ENCODE measurements at places on chromosomes 2 and 18.

- no peak for DNase-seq
Observed at GRCh38 chr2:33482518-33482917, 6.1 kb downstream of the RASGRP3 start.

- DNase-seq = no peak
Observed at GRCh38 chr2:134324430-134324829, 70.6 kb downstream of the MGAT5 start.

GRCh38 chr2:50791271-50791670, 240.7 kb downstream of the NRXN1 start:
- no peak for DNase-seq

DNA sequence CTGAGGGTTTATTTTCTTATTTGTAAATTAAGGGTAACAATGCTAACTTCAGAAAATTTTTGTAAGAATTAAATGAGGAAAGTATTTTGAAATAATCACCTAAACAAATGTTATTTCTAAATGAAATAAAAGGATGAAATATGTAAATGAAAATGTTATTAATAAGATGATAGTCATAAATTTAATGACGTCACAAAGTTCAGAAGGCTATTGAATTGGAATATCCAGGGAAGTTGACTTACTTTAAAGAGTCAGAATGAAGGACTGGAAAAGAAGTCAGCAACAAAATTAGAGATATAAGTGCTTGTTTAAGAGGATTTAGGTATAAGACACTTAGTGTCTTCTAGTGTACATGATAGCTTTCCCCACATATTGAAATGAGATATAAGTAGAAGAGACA, 732.6 kb upstream of the CDH7 start:
- no peak for DNase-seq

DNA sequence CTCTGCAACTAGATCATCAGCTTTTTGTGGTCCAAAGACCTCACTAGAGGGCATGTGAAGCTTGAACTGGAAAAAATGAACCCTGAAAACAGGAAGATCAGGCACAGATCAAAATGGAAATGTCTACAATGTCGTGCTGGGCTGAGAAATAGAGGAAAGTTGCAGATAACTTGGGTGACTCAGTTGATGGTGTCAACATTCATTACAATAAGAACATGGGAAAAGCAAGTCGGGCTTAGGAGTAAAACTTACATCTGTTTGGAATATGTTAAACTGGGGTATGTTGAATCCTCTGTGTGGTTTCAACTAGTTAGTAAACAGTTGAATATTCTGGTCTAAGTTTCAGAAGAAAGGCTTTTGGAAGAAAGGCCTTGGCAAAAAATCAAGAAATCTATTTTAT, 940.4 kb downstream of the ERBB4 start:
- no peak for DNase-seq

GRCh38 chr18:74453016-74453566, 4.0 kb downstream of the DIPK1C start:
- no peak for DNase-seq

DNA sequence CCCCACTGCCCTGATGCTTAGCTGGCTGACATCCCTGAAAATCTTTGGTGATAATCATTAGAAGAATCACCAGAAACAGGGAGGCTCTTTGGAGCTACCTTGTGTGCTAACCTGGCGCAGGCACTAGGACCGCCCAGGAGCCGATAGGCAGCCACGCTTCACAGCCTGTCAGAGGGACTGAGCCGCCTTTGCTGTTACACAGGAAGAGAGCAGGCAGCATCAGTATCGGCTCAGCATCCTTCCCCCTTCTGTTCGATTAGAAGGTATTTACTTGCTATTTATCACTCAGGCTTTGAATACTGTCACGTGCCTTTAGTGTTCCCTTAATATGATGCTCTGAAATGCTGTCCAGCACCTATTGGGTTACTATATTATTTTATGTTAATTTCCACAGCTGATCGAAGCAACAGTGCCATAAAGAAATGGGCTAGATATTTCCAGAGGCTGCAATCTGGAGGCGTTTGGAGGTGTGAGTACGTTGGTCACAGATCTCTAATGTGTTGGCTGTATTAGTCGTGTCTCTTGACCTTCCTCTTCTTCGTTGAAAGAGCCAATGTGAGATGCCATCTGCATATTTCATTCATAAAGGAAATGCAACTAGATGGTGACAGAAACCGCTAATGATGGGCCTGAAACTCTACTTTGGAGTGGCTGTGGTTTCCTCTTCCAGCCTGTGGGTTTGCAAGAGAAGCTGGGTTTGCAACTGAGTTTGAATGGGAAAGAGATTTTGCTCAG, 110.4 kb upstream of the RAB27B start:
- DNase-seq = peak; percentile 41

GRCh38 chr2:28134857-28135256, 244.3 kb downstream of the BABAM2 start:
- DNase-seq = no peak

DNA sequence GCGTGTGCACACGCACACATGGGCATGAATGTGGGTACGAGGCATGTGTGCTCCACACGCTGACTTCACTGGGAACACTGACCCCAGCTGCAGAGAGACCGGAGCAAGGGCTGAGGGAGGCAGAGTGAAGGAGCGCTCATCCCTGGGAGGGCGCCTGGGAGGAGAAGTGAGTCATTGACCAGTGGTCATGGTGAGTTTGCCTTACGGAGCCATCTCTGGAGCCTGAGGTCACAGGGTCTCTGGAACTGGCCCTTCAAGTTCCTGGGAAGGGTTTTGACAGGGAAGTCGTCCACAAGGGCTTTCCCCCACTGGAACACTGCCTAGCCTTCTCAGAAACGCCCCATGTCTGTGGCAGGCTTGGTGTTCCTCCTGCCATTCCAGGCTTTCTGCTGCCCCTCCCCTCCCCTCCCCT, 14.3 kb upstream of the TMEM185B start:
- DNase-seq = no peak

DNA sequence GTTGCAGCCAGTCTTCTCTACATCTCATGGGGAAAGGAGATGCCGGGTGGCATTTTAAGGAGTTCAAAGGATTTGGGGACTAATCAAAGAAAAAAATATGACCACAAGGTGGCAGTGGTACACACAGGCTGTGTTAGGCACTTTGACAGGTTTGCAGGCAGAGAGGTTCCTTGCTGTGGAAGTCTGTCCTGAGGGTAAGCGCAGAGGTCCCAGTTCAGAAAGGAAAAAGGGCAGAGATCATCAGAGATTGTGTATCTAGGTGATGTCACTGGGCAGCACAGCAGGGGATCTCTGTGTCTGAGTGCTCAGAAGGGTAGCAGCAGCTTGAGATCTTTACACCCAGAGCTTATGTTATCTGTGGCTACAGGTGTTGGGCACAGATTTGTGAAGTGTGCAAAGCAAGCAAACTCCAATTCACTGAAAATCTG, 231.4 kb downstream of the LRRTM1 start:
- peak; percentile 10 for DNase-seq

All from CD4-positive, alpha-beta T cell treated with Interleukin-12 subunit alpha and Interleukin-12 subunit beta, for 1 hour (primary cell).